ENCODE measurements at places on chromosomes 4 and X.

GRCh38 chr4:150079081-150079581 is 886 bp downstream of the DCLK2 start:
- DNase-seq, result peak; percentile 16

- DNase-seq, result no peak
These were observed 30.3 kb downstream of the INPP4B start for GRCh38 chr4:142815834-142816233.

DNA sequence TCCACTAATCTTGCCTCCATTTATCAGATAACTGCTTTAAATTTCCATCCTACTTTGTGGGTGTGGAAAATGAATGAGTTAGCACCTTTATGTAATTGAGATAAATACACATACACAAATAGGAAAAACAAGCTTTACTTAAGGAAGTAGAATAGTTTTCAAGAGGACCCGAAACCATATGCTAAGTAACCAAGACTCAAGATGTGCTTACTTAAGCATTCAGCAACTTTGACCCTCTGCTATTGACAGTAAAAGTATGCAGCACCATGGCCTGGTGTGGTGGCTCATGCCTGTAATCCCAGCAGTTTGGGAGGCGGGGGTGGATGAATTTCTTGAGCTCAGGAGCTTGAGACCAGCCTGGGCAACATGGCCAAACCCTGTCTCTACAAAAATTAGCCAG is 29.9 kb downstream of the RNF175 start:
- no peak for DNase-seq

- DNase-seq, result no peak
These were observed 40.4 kb downstream of the UNC5C start for GRCh38 chr4:95508421-95508820.

GRCh38 chr4:182142176-182143085 is 100.8 kb upstream of the TENM3 start:
- DNase-seq, result no peak

GRCh38 chr4:184960505-184960971 is 57.8 kb upstream of the HELT start:
- DNase-seq, result no peak
